SHP77 (cell line): ENCODE measurements at places on chromosomes 12 and 14.

- DNase-seq, result no peak
Observed at GRCh38 chr12:754473-754820, 2.1 kb downstream of the WNK1 start.

DNA sequence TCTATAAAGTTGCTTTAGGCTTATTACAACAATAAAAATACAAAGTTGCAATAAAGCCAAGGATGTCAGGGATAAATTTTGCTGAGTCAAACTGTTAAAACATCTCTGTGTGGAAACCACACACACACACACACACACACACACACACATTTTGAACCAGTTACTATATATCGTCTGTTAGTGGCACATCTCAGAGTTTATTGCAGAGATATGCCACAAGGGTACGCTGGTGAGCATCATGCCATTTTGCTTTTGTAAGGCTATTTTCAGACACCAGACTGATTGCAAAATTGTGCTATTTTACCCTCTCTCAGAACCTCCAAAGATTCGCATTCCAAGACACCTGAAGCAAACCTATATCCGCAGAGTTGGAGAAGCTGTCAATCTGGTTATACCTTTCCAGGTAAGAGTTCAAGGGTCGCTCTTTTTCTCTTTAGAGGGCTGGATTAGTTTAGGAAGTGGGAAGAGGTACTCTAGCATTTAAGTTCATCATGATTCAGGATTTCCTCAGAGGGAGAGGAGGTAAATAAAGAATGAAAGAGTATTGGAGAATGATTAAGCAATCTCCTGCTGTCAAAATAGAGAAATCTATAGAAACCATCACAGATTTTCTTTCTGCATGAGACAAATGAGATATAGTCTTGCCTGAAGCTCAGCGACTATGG lies 27.3 kb upstream of the CHPT1 start:
- DNase-seq, result peak; percentile 22

GRCh38 chr14:23259426-23259825 lies 21.7 kb downstream of the RNF212B start:
- DNase-seq, result no peak

- DNase-seq, result no peak
Observed at GRCh38 chr12:62977883-62978282, 42.9 kb upstream of the PPM1H start.

- no peak for DNase-seq
Observed at GRCh38 chr14:102909911-102910310, 12.6 kb upstream of the AMN start.

GRCh38 chr12:69948851-69949250 lies 123.8 kb downstream of the MYRFL start:
- no peak for DNase-seq
